ENCODE measurements at places on chromosomes 16 and 17.
A peak's percentile ranks its signal among the peaks of the same experiment; 100 is the strongest.

DNA sequence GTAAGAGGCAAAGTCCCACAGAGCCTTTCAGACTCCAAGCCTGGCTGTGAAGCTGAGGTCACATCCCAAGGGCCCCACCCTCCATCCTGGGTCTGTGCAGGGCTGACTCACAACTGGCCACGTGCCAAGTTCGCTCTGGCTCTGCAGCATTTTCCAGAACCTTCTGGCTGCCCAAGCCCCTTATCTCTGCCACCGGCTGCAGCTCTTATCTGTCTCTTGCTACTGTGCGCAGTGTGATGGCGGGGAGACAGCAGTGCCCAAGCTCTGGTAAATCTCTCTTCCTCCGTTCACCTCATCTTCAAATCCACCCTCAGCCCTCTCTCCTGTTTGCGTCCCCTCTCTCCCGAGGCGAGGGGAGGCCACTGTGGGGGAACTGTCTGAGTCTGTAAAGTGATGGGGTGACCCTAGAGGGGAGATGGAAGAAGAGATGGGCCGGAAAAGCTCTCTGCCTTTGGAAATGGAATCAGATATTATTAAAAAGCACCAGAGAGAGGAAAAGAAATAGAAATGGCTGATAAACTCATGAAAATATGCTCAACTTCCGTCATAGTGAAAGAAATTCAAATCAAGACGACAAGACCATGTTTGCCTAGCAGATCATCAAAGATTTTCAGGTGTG is 162.7 kb upstream of the CDC42EP4 start:
- DNase-seq: no peak

GRCh38 chr17:61200339-61200715 is 199.3 kb upstream of the TBX2 start:
- no peak for DNase-seq

DNA sequence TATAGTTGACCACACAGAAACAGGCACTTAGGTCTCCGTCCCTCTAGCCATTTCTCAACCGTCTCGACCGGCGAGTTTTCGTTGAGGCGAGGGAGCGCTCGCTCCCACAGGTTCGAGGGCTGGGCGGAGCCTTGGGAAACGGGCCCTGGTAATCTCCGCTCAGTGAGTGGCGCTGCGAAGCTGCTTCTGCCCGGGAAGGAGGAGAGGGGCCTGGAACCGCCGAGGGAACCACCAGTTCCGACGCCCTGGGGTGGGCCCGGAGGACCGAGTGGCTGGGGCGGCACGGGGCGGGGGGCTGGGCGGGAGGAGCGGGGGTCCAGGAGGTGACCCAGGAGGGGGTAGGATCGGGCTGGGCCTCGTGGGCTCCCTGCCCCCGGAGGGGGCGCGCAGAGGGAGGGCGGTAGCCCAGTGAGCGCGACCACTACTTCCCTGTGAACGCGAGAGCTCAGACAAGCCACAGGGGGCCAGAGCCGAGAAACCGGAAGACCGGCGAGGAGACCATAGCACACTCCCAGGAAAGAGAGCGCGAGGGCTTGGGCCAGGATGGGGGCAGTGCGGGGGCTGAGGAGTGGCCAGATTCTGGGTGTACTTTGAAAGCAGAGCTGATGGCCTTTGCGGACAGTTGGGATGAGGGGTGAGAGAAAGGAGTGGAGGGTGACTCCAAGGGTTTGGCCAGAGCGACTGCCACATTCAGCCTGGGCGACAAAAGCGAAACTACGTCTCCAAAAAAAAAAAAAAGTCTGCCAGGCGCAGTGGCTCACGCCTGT is 29.9 kb upstream of the ARL4D start:
- peak; percentile 78 for DNase-seq

GRCh38 chr17:40351359-40352236 is 12.9 kb downstream of the GJD3 start:
- DNase-seq: no peak

DNA sequence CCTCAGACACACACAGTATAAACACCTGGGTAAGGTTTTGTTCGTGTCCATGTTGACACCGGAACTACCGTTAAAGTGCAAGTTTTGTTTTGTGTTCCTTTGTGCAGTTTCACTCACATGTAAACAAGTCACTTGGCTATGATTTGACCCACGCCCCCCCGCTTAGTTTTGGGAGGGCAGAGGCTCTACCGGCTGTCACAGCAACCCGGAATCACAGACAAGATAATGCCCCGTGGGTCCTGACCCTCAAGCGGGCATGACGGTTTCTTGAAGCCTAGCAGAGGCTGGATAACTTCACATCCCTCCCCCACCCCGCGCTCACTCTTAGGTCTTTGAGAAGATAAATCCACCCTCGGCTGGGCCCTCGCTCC is 1.7 kb downstream of the RASD1 start:
- DNase-seq: no peak

DNA sequence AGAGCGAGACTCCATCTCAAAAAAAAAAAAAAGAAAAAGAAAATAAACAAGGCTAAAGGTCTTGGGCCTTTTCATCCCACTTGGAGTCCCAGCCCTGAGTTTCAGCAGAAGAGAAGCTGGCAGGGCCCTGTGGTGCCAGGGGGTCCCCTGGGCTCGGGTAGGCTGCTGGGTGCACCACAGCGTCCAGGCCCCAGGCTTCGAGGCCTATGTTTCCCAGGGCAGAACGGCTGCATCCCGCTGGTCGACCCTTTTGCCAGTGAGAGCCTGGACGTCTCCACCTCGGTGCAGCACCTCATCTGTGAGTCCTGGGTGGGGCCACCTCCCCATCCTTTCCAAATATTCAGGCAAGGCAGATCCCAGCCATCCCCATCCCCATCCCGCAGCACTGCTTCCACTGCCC is 2.2 kb downstream of the TMEM235 start:
- no peak for DNase-seq

Measured in hippocampal formation (tissue), 2 donors.